ENCODE measurements at places on chromosomes 4 and X.

- no peak for DNase-seq
Measured at GRCh38 chr4:835148-836002, 9.4 kb upstream of the CPLX1 start.

DNA sequence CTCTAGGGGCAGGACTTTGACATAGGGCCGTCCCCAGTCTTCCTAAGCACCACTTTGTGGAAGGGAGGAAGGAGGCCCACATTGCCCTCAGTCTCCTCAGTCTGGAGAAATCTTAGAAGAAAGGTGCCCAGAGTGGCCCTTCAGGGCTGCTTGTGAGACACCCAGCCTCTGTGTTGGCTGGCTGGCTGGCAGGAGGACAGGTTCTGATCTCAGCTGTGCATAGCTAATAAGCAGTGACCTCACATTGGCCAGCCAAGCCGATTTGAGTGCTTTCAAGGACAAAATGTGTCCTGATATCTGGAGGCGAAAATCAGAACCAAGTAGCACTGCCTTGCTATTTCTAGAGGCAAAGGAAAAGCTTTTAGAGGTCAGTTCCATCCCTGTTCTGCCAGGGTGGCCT lies 211.5 kb downstream of the BCOR start:
- DNase-seq: no peak

DNA sequence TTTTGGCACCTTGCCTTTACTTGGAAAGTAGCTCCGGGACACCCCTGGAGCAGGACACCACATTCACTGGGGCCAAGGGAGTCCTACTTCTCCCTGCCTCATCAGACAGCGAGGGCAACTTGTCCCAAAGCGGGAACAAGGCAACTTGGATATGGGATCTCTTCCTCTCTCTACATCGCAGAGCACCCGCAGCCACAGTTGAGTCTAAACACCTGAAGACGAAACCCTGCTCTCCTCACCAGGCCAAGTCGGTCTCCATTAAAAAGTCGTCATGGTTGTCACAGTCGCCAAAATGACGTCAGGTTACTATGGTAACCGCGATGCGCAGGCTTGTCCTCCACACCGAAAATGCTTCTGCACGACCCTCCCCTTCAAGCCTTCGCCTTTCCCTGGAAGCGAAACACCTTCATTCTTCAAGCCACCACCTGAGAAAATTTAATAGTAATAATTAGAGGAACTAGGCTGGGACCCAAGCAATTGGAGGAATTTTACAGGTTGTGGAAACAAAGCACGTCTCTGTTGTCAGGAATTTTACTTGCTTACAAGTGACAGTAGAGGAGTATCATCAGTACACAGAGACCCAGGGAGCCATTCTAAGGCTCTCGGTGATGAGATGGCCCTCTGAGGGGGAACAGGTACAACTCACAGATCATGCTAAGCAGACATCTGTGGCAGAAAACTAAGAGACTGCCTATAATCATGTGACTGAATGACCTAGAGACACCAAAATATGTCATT lies 30.5 kb upstream of the TCEAL4 start:
- peak; percentile 76 for DNase-seq

GRCh38 chrX:119477812-119478232 lies 9.6 kb downstream of the SLC25A5 start:
- no peak for DNase-seq

DNA sequence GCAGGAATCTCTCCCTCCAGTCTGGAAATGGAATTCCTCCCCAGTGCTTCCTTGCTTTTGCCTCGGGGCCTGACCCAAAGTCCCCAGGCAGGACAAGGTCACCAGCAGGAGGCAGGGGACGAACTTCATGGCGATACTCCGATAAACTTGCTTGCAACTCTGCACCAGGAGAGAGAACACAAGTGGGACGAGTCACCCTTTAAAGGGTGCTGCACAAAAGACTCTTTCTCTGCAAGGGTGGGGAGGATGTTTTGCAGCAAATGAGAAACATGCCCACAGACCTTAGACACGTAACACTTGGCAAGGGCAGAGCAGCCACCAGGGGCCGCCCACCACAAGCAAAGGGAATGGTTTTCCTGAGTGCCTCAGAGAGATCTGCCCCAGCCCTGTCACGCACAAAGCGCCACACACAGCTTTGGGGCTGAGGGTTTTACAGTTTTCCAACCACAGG lies at the start of gene FGFBP2:
FGFBP2 (minus strand) TSS at position 175 of the 451 bp plus-strand sequence; CDS start at position 129, 46 bp downstream.
- DNase-seq: peak; percentile 82

- no peak for DNase-seq
Measured at GRCh38 chrX:152886716-152887115, 11.2 kb upstream of the ZNF185 start.

DNA sequence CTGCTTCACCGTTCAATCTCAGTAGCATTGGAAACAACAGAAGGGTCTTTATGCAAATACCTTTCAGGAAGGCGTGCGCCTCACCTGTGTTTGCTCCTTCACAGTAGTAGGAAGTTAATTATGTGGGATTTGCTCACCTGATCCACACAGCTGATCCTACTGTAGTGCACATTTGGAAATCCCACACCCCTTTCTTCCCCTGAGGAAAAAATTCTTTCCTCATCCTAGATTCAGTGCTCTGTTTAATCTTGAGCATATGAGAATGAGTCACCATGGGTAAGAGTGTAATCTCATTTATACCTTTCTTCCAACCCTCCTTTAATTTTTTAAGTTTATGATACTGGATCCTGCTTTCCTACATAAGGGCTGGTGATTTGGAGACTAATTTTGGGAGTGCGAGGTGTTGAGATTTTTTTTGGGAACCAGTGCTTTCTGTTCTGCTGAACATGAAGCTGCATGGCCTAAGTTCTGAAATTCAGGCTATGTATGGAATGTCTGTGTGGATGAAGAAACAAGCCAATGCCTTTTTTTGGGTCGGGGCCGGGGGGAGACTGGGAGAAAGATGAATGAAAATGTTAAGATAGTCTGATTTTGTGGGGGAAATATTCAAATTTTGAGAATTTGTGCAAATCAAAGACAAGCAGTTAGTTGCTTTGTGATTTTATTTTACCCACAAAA lies 19.0 kb downstream of the GAB1 start:
- DNase-seq: no peak

GRCh38 chr4:106987311-106987710 lies 48.8 kb downstream of the DKK2 start:
- DNase-seq: no peak

DNA sequence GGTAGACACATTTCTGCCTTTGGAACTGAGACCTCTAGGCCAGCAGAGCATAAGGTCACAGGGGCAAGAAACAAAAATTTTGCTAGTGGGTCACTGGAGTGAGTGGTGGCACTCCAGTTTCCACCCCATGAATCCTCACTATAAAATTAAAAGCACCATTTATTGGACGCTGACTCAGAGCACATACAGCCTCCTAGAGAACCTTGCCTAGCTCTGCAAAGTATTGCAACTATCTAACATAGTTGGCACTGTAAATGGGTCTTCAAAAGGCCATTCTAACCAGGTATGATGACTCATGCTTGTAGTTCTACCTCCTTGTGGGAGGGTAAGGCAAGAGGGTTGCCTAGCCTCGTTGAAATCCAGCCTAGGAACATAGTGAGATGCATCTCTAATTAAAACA lies 25.1 kb downstream of the RRAGB start:
- DNase-seq: no peak

- DNase-seq: no peak
Measured at GRCh38 chrX:44223150-44223549, 120.3 kb downstream of the EFHC2 start.

GRCh38 chr4:166165829-166166420 lies 292.9 kb downstream of the TLL1 start:
- no peak for DNase-seq

GRCh38 chr4:140653718-140654494 lies 85.1 kb upstream of the UCP1 start:
- no peak for DNase-seq

GRCh38 chrX:43743100-43743822 lies 87.2 kb downstream of the MAOA start:
- no peak for DNase-seq

GRCh38 chr4:159765382-159765781 lies 662.5 kb downstream of the RAPGEF2 start:
- no peak for DNase-seq

GRCh38 chrX:29506729-29507128 lies 708.6 kb upstream of the MAGEB2 start:
- DNase-seq: no peak

GRCh38 chrX:41480508-41481260 lies 33.5 kb downstream of the NYX start:
- no peak for DNase-seq

DNA sequence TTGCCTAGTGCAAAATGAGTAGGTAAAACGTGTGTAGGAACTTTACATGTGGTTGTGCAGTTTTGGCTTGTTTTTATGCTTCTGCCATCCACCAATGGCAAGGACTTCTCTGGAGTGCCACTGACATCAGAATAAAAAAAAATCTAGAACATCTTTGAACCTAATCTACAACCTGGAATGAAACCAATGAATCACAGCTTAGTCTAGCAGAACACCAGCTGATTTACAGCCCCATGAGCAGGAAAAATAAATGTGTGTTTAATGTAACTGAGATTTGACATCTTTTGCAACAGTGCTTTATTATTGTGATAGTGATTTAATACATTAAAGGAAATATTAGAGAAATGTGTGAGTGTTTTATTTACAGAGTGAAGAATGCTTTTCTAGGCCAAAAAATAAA lies 995.1 kb downstream of the PCDH7 start:
- DNase-seq: no peak

- DNase-seq: no peak
Measured at GRCh38 chr4:19905024-19905423, 346.7 kb upstream of the SLIT2 start.

DNA sequence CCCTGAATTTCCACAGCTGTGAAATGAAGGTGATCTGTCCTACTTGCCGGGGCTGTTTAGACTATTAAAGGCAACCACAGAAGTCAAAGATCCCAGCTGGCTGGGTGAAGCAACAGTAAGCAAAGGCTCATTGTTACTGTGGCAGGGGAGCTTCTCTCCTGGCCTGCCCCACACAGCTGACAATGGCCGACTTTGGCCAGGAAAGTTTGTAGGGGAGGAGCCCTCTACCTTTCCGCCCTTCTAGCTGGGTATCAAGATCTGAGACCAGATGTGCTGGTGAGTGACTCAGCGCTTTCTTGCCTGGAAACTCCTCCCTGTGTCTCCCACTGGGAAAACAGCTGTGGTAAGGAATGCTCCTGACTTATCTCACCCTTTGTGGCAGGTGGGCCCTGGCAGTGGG lies 21.1 kb downstream of the RASSF6 start:
- DNase-seq: no peak

GRCh38 chrX:42538405-42538804 lies 239.6 kb downstream of the PPP1R2C start:
- no peak for DNase-seq

GRCh38 chr4:56630876-56631666 lies 50.0 kb downstream of the HOPX start:
- no peak for DNase-seq

- no peak for DNase-seq
Measured at GRCh38 chr4:166144607-166145006, 271.6 kb downstream of the TLL1 start.

GRCh38 chr4:126513596-126513995 lies 1119.2 kb upstream of the INTU start:
- DNase-seq: no peak
